Stimulated activated CD4-positive, alpha-beta T cell treated with anti-CD3 and anti-CD28 coated beads, Interleukin-1b, Interleukin-23, amount 100 ng/mL, for 4 hours (primary cell): ENCODE measurements at places on chromosomes 11 and 22.

- DNase-seq: no peak
Measured at GRCh38 chr22:23037429-23038333, 32.6 kb upstream of the GNAZ start.

- no peak for DNase-seq
Measured at GRCh38 chr11:122773781-122774266, 64.5 kb upstream of the CRTAM start.

DNA sequence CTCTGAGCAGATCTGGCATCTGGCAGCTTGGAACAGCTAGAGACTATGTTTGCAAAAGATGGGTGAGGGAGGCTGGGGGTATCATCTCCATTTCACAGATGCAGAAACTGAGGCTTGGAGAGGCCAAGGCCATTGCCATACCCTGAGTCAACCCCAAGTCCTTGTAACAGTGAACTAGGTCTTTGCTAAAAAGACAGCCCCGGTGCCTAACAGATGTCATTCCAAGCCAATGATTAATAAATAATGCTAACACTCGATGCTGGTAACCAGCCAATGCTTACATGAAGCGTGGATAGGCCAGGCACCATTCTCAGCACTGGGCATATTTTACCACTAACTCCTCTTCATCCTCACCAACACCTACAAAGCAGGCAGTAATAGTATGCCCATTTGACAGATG lies 164.0 kb downstream of the MN1 start:
- no peak for DNase-seq

- no peak for DNase-seq
Measured at GRCh38 chr11:15177491-15177890, 62.8 kb downstream of the INSC start.

DNA sequence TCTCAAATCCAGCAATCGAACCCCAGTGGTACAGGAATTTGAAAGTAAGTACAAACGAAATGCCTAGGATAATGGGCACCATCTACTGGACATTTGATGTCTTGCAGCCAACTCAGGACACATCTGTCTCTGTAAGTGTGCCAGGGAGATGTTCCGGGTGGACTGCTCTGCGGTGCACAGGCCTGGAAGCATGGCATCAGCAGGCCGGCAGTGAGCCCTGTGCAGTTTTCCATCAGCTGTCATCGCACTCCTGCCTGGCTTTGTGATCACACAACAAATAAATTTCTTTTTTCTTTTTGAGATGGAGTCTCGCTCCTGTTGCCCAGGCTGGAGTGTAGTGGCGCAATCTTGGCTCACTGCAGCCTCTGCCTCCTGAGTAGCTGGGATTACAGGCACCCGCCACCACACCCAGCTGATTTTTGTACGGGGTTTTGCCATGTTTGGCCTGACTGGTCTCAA lies 71.0 kb downstream of the JAM3 start:
- no peak for DNase-seq
